ENCODE measurements at places on chromosomes 5 and 9.

- DNase-seq: no peak
Observed at GRCh38 chr9:126957687-126958053, 43.1 kb downstream of the RALGPS1 start.

DNA sequence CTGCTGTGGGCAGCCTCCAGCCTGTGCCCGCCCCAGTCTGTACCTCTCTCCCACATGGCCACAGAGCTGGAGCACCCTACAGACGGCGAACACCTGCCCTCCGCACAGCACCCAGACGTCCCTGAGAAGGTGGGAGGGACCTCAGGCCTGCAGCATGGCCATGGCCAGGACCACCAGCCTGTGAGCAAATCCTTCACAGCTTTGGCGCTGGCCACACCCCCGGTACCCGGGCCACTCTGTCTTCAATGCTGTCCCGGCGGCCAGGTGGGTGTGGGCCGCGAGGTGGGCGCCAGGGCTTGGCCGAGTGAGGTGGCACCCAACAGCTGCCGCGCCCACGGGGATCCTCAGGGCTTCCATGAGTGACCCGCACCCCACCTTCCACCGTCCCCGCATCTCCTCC, 18.7 kb downstream of the NOTCH1 start:
- no peak for DNase-seq

DNA sequence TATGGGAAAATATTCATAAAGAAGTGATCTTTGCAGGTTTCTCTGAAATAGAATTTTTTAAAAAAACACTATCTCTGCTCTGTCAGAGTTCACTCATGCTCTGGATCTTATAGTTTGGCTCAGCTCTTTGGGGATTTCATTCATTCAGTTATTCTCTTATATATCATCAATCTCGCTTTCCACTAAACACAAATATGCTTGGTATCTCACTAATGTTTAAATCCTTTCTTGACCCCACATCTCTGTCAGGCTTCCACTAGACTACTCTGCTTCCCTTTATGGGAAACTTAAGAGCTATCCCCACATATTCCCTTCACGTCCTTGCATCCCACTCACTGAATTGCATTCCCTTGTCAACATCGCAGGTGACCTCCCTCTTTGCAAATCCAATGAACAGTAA, 396.1 kb downstream of the ENC1 start:
- no peak for DNase-seq

DNA sequence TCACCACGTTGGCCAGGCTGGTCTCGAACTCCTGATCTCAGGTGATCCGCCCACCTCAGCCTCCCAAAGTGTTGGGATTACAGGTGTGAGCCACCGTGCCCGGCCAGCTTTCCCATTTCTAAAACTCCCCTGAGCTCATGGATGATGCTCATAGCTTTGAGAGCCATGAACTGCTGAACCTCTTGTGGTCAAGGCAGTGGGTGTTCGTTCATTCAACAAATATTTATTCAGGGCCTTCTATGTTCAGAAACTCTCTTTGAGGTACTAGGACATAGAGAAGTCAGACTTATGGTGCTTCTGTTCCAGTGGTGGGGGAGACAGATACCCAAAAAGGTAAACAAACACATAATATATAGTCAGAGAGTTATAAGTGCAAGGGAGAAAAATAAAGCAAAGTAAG, 2.7 kb downstream of the BSPRY start:
- DNase-seq: no peak

DNA sequence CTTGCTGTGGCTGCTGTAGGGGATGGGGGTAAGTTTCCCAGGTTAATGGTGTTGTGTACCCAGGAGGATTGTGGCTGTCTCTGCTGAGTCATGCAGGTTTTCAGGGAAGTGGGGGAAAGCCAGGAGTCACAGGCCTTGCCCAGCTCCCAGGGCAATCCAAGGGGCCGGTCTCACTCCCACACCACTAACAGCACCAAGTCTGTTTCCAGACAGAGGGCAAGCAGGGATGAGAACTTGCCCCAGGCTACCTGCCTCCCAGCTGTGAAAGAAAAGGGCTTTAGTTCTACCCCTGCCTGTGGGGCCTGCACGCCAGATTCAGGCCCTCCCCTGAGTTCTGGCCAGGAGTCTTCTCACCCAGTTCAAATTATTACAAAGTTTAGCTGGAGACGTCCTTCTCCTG, 579.8 kb upstream of the ST8SIA4 start:
- DNase-seq: no peak

DNA sequence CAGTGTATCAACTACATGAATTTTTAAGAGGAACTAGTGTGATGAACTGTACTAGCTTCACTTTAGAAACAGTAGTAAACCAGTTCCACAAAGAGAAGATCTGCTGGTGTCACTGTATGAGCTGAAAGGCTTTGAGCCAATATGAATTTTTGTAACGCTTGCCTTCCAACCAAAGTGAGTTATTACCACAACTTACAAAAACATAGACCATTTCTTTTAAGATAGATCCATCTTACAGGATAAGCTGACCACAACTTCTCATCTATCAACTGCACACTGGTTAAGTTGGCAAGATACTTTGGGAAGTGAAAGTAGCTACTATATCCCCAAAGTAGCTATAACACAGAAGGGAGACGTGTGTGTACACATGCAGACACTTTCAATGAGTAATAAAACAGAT, 849.6 kb upstream of the DMAC1 start:
- no peak for DNase-seq

DNA sequence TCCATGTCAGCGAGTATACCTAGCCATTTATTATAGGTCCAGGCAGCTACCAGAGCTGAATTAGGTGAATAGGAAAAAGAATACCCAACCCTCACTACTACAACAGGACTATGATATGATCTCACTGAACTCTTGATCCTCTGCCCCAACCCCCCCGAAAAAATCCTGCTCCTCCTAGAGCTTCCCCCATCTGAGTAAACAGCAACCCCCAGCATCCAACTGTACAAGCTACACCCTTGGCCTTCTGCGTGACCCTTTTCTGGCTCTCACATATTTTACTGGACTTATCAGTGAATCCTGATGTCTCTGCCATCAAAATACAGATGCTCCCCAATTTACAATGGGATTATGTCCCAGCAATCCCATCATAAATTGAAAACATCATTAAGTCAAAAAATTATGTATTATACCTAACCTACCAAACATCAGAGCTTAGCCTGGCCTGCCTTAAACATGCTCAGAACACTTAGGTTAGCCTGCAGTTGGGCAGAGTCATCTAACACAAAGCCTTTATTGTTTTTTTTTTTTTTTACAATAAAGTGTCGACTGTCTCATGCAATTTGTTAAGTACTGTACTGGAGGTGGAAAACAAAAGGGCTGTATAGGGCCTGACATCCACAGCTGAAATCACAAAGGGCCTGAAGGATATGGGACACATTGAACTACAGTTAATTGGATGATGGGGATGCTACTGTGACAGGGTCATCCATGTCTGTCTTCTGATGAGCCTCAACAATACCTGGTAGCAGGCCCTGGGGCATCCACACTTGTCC, 128.9 kb upstream of the ERCC6L2 start:
- no peak for DNase-seq

GRCh38 chr5:120823328-120823727, 359.2 kb downstream of the PRR16 start:
- no peak for DNase-seq

GRCh38 chr5:2148312-2149194, 265.8 kb upstream of the IRX4 start:
- no peak for DNase-seq

DNA sequence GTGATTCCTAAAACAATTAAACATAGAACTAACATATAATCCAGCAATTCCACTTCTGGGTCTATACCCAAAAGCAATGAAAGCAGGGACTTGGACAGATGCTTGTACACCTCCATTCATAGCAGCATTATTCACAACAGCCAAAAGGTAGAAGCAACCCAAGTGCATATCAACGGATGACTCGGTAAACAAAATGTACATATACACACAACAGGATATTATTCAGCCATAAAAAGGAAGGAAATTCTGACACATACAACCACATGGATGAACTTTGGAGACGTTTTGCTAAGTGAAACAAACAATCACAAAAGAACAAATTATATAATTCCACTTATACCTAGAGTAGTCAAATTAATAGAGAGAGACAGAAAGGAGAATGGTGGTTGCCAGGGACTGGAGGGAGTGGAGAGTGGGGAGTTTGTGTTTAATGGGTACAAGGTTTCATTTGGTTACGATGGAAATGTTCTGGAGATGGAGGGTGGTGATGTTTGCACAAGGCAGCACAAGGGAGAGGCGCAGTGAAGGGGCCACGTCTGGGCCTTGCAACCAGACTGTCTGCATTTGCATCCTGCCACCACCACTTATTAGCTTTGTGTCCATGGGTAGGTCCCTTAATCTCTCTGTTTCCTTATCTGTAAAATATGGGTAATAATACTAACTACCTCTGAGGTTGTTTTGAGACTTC, 36.3 kb upstream of the RLN1 start:
- no peak for DNase-seq

DNA sequence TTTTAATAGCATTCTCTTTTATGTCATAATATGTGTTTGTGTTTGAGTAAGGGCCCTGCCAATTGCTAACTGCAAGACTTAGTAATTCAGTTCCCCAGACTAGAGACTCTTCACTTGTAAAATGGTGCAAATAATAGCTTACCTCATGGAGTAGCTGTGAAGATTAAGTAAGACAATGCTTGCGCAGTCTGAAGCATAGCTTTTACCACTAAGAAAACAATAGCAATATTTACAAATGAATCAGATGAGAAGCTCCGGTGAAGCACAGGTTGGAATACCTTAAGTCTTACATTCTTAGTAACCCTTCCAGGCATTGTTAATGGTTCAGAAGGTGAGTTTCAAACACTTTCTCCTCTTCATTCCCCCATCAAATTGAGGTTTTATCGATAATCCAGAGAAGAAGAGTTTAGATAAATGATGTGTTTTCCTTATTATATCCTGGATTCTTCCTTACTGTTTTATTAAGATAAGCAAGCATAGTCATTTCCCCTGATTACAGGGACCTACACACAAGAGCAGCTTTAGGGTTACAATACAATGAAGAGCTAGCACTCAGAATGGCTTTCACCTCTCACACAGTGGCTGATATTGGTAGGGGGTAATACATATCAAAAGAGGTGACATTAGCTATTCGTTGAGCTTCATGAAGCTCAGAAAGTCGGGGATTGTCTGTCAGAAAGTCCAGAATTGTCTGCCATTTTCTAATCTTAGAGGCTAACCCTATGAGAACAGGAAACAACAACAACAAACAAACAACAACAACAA, 96.4 kb upstream of the EDIL3 start:
- no peak for DNase-seq

DNA sequence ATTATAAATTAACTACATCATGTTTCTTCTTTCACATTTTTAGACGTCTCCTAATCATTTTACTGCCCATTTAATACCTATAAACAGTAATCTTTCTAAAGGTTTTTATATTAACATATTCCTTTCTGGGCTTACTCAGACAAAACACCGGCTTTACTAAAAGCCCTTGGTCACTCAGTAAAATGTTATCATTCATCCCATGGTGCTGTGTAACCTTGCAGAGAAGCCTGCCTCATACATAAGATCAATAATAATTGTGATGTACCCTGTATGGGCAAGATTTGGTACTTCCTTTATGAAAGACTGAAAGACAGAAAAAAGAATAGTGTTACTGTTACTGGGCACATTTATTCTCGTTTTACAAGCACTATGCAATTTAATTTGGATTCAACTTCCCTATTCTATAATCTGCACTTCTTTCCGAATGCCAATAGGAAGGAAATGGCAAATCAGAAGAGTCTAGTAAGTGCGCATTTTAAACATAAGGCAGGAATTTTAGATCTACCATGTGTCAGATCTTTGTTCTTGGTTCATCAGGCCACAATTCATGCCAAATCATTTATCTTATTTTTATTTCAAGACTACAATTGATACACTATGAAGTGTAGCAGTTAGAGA, 522.2 kb downstream of the CSNK1G3 start:
- no peak for DNase-seq

GRCh38 chr5:102211165-102211564, 84.9 kb downstream of the SLCO4C1 start:
- DNase-seq: no peak

DNA sequence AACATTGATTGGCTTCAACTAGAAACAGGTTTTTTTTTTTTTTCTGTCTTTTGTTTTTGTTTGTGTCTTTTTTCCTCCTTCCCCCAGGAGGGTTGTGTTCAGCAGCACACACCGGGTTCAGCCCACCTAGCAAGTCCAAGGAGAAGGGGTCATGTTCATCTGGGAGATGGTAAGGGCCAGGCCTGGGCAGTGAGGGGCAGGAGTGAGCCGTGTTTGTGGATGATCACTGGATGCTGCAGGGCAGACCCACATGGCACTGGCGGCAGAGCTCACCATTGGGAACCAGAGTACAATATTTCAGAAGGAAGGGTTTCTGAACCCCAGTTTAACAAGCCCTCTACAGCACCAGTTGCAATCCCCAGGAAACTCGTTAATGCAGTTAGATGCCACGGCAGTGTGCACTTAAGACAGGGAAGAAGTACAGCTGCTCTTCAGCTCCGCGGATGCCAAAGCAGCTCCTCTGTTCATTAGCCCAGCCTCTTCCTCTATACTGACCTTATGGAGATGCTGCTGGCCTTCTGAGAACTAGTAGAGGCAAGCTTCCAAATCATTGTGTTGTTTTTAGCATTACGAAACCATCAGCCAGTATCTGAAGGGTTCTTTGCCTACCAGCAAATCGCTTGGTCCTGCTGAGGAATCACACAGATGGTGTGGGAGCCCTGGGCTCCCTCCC, 508.2 kb upstream of the WWC1 start:
- no peak for DNase-seq

DNA sequence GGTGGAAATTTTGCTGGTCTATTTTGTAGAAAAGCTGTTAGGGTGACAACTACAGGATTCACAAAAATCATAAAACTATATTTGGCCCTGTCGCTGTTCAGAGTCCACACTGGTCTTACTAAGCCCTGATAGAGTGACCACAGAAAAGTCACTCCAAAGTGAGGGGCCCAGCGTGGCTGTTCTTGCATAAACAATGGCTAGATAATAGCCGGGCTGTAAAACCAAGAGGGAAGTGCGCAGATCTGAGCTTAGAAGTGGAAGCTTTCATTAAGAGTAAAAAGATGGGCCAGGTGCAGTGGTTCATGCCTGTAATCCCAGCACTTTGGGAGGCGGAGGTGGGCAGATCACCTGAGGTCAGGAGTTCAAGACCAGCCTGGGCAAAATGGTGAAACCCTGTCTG, 15.5 kb upstream of the CTSL start:
- DNase-seq: no peak

- no peak for DNase-seq
Observed at GRCh38 chr5:27048510-27048909, 10.1 kb upstream of the CDH9 start.

GRCh38 chr5:64822320-64822719, 53.6 kb downstream of the CWC27 start:
- DNase-seq: no peak

DNA sequence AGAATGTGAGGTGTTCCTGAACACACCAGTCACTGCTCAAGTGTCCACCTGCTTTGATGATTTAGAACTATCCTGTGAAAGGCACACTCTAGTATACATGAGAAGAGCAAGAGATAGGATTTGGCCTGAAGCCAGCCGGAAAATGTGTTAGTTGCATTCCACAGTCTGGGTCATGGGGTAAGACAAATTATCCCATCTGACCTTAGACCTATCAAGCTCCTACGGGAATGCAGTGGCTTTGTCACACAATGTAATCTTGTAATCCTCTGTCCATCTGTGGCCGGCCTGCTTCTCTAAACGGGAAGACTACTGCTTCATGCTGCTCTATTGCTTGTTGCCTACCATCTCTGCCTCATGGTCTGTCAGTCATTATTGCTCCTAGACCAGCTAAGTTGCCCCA, 92.4 kb upstream of the PRRC1 start:
- no peak for DNase-seq
